Retina (tissue), 1 donor: ENCODE measurements at places on chromosomes 16 and 17.

GRCh38 chr17:49846938-49847712 is 744 bp downstream of the TAC4 start:
- DNase-seq: no peak

DNA sequence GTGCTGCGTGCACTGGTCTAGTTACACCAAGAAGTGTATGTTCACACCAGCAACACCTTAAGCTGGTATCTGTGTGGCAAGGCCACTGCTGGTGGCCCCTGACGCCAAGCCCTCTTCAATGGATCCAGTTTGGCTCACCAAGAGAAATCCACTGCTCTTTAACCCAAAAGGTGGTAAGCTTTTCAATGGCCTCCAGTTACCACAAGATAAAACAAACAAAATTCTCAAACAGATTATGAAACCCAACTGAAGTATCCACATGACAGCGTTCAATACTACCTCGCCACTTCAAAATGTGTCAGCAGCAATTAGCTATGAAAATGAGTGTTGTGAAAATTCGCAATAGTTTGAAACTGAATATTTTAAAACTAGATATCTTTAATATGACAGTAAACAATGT is 96.5 kb upstream of the AKTIP start:
- DNase-seq: no peak

DNA sequence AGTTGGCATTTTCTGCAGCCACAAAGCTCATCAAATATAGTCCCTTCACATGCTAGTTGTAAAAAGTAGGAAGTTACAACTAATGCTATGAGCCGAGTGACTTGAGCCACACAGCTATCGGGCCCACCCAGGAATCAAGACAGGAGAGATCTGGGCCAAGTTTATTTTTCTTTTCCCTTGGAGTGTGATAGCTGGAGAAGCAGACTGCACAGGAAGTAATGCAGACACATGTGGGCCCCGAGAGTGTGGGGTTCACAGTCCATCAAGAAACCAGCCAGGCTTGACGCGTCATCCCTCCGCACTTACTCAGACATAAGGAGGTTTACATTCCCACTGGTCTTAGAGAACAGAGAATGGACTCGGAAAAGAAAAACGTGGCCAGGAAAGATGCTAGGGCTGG is 403.1 kb upstream of the CDH11 start:
- no peak for DNase-seq

DNA sequence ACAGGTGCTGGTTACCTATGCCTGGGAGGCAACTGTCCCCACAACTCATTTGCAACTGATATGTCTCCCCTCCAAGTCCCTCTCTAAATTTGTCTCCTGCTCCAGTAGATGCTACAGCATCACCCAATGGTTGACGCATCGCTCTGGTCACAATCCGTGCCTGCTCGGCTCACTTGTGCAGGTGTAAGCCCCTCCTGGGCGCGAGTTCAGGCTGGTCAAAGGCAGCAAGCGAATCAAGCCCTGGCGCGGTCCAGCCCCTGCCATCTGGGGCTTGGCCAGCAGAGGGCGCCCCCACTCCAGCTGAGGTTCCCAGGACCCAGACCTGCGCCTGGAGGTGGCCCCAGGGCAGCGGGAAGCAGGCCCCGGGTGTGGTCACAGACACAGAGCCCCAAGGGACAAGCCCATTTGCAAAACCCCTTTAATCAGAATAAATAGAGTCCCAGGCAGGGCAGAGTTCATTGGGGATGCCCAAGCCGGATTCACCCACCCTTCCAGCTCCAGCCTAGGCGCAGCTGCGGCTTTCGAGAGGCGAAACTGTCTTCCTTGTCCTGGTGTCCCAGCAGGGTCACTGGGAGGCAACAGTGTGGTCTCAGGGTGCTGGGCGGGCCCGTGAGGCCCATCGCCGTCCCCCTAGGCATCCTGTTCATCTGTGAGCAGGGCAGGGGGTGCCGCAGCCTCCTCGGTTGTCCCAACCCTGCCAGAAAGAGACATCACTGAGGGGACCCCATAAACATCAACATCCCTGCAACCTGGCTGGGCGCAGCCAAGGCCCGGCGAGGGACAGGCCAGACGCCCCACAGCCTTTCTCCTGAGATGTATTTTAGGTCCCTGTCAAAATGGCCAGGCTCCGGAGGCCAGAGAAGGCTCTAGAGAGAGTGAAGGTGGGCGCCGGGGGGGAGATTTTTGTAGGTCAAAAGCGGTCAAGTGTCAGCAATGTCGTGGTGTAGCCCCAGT is 15.8 kb downstream of the TMC6 start:
- peak; percentile 90 for DNase-seq

- no peak for DNase-seq
These were observed 706.1 kb downstream of the WWOX start for GRCh38 chr16:78805556-78805955.

GRCh38 chr17:79413611-79414010 is 197.2 kb downstream of the RBFOX3 start:
- DNase-seq: no peak

- DNase-seq: no peak
These were observed 105.5 kb upstream of the HLF start for GRCh38 chr17:55159251-55159650.

DNA sequence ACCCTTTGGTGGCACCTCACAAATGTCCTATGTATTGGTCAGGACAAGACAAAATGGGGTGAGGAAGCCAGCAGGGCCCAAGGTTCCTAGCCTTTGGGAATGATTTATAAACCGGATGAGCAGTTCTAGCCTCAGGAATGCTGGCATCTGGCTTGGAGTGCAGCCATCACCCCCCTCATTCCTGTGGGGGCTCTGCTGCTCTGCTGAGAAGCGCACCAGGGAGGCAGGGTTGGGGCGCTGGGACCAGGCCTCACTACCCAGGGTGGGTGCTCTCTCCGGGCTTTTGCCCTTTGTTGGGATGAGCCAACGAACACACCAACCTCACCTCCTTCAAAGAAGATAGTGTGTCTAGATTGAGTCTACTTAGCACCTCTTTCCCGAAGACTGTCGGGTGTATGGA is 39.2 kb downstream of the TMEM11 start:
- no peak for DNase-seq

DNA sequence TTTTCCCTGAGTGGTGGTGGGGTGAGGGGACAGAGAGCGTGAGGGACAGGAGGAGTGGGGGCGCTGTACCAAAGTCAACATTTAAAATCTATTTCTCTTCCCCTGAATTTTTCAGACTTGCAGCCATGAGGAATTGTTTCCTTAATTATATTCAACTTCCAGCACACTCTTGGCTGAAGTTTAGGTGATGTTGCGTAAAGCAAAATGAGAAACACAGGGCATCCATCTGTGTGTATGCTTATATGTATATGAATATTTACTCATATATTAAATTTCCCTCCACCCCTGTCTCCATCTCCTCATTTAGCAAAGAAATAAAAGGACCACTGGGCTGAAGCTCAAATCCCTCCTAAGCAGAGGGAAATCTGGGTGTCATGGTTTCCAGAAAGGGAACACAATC is 218.1 kb downstream of the XYLT1 start:
- DNase-seq: no peak

DNA sequence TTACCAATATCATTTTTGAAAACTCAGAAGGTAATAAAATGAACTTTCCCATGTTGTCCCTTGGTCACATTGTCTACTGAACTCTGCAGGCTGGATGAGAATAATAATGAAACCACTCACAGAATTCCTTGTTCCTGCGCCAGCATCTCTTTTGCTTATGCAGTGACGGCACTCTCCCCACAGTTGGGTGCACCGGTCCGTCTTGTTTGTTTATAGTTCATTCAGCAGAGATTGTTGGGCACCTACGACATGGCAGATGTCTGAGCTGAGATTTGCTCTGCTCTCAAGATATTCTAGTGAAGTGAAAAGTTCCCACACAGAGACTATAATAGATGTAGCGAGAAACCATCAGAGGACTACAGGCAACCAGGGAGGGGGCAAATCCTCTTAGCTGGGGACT is 375.7 kb upstream of the CDH11 start:
- no peak for DNase-seq

DNA sequence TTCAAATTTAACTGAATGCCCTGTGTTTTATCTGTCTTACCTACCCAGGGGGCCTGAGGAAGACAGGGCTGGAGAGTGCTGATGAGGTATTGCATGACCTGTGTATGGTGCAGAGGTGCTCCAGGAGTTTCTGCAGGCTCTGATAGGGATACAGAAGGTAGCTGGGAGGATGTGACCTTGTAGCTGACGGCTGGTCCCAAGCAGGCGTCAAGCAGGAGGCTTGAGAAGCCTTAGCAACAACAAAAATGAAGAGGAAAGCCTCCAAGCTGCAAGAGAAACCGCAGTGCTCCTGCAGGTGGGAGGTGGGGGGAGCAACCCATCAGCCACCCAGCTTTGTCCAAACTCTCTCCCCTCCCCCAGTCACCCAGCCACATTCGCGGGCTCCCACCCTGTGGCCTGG is 40.4 kb downstream of the LAT start:
- DNase-seq: no peak

DNA sequence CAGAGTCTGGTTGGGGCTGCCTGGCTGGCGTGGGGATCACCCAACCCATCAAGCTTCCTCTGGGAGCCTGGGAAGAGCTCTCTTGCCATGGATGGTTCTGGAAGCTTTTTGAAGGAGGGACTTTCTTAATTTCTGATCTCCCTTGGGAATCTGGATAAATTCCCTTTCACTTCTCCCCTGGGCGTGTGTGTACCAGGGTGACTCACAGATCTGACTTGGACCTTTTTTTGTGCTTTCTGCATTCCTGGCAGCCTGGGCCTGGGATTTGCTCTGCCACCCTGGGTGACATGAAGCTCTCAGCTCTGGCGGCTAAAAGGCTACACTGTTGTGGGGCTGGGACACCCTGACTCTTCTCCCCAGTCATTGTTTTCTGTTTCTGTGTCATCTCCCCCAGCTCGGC is 70.1 kb downstream of the ABCC1 start:
- DNase-seq: no peak

GRCh38 chr16:75379911-75380847 is 53.1 kb downstream of the CFDP1 start:
- DNase-seq: no peak

DNA sequence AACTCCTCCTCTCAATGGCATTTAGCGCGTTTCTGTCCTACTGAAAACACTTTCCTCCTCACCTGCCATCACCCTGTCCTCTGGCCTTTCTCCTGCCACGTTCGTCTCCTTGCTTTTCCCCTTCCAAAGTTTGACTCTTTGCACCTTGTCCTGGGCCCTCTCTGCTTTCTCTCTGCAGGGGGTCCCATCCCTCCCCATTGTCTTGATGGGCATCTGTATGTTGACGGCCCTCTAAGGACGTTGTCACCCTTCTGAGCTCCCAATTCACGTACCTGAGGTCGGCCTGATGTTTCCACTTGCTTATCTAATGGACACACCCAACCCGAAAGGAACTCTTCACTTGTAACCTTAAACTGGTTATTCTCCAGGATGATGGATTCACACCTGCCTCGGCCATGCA is 170.4 kb downstream of the WSCD1 start:
- no peak for DNase-seq

GRCh38 chr17:79622122-79622601 is 11.3 kb upstream of the RBFOX3 start:
- DNase-seq: peak; percentile 67

- DNase-seq: peak; percentile 96
These were observed at the start of gene RASD1 for GRCh38 chr17:17496189-17497064. Gene RASD1 (minus strand): TSS chr17:17496395. CDS start chr17:17496181, 214 bp downstream.

DNA sequence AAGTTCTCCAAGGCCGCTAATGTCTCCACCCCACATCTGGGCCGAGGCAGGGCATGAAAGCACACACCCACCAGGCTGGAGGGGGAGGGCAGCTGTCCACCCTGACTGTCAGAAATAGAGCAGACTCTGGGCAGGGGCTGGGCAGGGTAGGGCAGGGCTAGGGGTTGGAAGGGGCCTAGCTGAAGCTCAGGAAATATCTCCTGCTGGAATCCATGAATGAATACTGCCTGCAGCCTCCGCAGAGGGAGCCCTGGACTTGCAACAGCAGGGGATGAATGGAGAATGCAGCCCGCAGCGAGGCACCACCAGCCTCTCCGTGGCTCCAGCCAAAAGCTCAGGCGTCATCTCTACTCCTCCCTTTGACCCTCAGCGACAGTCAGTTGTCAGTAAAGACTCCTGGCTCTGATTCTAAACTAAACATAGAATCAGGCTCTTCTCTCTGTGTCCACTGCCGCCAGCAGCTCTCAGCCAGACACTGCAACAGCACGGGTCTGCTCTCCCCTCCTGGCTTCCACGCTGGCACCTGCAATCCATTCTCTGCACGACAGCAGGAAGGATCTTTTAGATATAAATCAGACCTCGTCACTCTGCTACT is 23.9 kb upstream of the NGFR start:
- DNase-seq: peak; percentile 60

- DNase-seq: no peak
These were observed at the start of gene NLGN2 for GRCh38 chr17:7407485-7408251. Gene NLGN2 (plus strand): TSS chr17:7407845. CDS start chr17:7408256, 411 bp downstream.

- DNase-seq: no peak
These were observed 258.8 kb downstream of the IRF8 start for GRCh38 chr16:86157616-86158247.

DNA sequence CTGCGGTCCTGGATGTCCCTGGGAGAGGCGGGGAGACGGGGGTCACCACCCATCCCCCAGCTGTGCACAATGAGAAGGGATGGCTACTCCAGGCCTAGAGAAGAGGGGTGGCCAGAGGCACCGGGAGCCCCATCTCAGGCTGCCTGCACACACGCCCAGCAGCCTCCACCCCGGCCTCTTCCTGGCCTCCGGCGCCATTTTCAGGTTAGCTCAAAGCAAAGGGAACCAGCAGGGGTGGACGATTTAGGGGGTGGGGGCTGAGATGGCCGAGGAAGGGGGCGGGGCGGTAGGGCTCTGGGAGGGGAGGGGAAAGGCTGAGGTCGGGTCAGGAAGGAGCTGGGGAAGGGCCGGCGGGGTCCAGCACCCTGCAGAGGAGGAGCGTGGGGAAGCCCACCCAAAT is 42.8 kb downstream of the SRCIN1 start:
- DNase-seq: no peak

DNA sequence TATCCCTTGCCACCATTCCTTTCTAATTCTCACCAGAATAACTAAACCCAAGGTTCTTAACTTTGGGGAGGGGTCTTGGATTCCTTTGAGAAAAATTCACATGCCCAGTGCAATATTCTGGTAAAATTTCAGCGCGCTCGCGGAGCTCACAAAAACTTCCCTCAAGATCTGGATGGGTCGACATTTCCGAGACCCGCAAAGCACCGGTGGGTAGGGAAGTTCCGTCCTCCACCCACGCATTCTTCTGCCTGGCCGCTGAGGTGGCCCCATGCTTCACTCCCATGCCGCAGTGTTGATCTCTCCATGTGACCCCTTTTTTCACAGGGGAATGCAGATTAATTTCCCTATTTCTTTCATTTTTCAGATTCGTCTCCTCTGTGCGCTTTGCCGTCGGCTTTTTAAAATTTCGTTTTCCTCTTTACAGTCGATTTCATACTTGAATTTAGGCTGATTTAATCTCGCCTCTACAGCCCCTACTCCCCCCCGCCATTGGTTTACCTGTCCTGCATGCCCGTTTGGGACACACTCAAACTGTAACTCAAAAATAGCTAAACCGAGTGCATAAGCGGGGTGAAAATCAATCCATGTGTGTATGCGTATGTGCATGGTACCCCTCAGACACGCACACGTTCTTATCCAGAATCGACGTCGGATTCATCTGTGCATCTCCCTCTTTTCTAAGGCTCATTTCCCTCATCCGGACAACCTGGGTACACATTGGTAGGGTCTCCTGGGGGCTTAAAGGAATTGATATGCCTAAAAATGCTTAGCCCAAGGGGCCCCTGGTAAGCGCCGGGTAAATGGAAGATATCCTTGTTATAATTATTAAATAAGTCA is 1.4 kb upstream of the SP6 start:
- DNase-seq: peak; percentile 69

- DNase-seq: no peak
These were observed 484.9 kb upstream of the WSB1 start for GRCh38 chr17:26809033-26809432.

GRCh38 chr16:84504420-84505248 is at the start of gene MEAK7:
Gene MEAK7 (minus strand): TSS chr16:84504659. CDS start chr16:84498086, 6,573 bp downstream.
- DNase-seq: peak; percentile 99

GRCh38 chr16:85643631-85644030 is 30.5 kb downstream of the GSE1 start:
- DNase-seq: no peak
